ENCODE measurements at places on chromosomes 11 and 22.

DNA sequence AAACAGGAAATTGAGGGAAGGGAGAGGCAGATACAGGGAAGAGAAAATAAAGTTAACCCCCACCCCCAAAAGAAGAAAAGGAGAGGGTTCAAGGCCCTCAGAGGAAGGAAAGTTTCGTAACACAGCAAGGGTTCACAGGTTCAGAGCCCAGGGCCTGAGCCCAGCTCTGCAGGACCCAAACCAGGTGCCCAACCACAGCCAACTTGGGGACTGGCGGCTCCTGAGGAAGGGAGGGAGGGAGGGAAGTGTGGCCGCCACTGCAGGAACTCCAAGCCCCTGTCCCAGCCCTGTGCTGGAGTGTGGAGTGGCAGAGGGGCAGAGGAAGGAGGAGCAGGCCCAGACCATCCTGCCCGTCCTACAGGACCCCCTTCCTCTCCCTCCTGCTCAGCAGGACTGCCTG lies 59.2 kb downstream of the ELFN2 start:
- no peak for DNase-seq

DNA sequence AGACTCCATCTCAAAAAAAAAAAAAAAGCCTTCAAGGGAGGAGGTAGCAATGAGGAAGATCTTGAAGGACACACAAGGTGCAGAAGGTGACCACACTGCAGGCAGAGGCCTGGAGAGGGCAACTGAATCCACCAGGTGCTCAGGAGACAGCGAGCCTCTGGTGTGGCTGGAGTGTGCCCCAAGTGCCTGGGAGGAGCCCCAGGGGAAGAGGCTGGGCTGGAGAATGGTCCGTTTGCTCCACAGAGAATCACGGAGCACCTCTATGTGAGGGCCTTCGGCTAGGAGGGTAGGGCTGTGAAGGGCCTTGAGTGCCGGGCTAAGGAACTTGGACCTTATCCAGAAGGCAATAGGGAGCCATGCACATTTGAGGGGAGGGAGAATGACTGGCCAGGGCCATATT lies 50.3 kb downstream of the ARRB1 start:
- DNase-seq, result no peak

- DNase-seq, result peak; percentile 11
These were observed 328.1 kb downstream of the CASP12 start for GRCh38 chr11:104570078-104570701.

GRCh38 chr22:27915986-27916385 lies 3.1 kb downstream of the PITPNB start:
- DNase-seq, result no peak

GRCh38 chr11:133911171-133911570 lies 45.6 kb downstream of the IGSF9B start:
- DNase-seq, result no peak

GRCh38 chr11:120674542-120674941 lies 163.0 kb downstream of the GRIK4 start:
- DNase-seq, result no peak

GRCh38 chr22:41480397-41480735 lies 11.4 kb downstream of the ACO2 start:
- peak; percentile 74 for DNase-seq

GRCh38 chr11:122746050-122746478 lies 90.5 kb downstream of the UBASH3B start:
- no peak for DNase-seq

DNA sequence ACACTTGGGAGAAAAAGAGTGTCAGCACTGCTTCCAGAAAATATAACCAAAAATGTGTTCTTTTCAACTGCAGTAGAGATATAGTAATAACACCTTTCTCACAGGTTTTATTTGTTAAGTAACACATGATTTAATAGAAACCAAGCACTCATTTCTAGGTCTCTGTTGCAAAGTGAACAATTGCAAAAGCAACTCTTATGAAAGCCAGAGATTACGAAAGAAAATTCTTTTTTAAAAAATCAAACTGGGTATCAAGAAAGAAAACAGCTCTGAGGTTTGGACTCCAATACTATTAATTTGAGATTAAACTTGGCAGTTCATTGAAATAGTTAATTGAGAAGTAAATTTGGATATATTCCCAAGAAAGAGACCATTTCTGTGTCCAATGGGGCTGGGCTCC lies 9.8 kb upstream of the XKR3 start:
- DNase-seq, result no peak

DNA sequence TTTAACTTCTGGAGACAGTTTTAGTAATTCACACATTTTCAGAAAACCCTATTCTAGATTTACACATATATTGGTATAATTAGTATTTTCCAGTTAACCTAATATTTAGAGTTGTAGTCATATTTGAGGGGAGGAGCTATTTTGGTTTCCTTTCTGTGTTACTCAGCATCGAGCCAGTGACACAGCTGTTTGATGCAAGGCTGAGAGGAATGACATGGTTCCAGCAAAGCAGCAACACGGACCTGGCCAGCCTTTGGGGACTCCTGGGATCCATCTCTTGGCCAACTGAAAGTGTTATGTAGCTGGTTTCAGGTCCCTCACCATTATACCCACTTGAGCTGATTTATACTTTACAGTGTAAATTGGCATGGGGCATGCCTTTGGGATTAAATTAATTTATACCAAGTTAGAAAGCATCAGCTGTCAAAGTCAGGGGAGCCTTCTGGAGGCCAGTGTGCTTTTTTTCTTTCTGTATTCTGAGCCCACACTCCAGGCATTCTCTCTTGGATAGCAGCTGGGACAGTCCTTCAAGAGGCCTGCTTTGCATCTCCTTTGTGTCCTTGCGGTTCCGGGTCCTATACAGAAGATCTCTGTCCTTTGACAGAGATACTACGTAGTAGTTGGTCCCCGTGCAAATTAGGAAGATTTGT lies 91.3 kb upstream of the SLC25A18 start:
- peak; percentile 1 for DNase-seq

- no peak for DNase-seq
These were observed 13.5 kb downstream of the SCN3B start for GRCh38 chr11:123640677-123641494.

GRCh38 chr22:33474587-33474986 lies 416.4 kb upstream of the SYN3 start:
- DNase-seq, result no peak

GRCh38 chr11:80873310-80873999 lies 1432.6 kb upstream of the TENM4 start:
- no peak for DNase-seq

DNA sequence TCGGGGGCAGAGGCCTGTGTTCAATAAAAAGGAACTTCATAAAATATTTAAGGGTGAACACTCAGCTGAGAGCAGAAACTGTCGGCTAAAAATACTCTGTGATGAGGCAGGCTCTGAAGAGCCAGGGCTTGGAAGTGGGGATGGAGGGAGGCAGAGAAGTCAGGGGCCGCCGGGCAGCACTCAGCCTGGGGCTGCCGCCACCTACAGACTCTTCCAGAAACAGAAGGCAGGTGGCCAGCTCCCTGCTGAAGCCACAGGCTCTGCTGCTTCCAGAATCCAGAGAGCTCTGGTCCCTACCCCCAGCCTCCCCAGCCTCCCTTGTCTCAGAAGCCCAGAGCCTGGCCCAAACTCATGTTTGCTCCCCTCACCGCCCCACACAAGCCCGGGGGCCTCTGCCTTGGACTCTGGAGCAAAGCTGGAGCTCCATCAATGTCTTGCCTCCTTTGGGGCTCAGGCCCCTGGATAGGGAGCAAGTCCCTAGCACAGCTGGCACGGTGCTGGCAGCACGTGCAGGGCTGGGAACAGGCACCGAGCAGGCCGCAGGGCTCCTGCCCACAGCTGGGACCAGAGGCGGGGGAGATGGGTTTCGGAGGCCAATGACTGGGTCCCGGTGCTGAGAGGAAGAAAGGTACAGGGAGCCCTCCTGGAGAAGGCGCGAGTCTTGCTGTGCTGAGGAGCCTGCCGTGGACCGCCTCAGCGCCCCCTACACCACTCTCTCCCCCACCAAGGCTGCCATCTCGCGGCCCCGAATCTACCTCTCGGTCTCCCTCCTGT lies 8.2 kb downstream of the LRFN4 start:
- DNase-seq, result no peak

DNA sequence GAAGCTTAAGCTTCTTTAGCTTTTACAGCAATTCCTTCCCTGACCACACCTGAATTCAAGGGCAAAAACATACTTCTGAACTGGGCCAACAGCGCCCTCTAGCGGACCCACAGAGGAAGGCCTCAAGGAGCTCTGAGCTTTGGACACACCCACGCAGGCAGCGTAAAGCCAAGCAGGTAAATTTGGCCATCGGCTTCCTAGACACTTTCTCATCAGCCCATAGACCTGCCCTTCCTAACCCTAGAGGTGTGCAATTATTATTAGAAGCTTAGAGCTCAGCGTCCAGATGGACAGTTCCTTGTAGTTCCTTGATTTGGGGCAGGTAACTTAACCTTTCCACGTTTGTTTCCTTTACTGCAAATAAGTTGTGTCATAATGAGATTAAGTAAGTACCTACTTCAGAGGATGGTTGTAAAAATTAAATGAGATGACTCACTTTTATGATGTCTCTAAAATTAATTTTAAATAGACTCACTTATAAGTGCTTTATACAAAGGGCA lies 25.7 kb upstream of the HMGXB4 start:
- DNase-seq, result peak; percentile 25

DNA sequence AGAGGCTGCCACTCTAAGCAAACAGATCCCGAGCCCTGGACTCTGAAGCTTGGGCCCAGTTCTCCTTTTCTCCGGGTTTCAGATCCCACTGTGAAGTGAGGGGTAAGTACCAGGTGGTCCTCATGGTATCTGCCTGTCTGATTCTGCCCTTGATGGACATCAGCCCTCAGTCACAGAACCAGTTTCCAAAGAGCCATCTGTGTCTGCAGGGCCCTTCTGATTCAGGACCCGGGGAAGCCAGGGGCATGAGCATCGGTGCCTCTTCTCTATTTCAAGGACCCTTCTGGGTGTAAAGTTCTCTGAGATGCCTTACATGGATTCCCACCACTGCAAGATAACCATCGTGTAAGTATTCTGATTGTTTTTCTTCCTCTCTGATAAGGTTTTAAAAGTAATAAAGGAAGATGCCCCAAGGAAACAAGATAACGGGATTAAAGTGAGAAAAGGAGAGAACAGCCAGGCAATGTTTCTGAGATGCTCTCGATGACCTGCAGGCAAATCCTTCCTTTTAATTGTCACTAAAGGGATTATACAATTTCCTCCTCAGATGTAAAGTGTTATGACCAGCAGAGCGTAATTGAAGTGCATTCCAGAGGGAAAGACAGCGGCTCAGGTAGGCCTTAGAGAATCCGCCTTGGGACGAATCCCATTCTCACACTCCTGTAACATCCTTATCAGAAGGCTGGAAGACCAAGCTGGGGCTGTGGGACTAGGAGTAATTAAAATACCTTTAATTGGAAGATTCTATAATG lies 924.3 kb downstream of the TBC1D22A start:
- DNase-seq, result no peak

DNA sequence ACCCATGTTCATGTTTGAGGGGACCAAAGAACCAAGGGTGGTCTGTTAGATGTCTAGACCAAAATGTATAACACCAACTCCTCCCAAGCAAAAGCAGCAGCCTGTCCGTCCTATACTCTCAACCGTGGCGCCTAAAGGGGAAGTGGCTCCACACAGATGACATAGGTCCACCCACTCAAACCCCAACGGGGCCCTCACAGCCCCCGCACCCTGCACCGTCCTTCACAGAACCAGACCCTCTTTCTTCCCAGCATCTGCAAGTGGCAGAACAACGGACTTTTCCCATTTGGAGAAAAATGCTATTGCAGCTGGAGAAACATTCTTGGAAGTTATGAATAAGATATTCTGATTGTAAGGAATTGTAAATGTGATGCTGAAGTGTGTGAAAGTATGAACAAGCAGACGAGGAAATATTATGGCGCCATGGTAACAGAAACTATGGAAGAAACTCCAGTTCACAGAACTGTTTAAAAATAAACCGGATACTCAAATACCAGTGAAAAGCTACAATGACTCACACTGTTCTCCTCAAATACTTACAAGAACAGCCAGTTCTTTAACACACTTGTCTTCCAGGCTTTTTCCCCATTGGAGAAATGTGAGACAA lies 76.5 kb upstream of the ARFGAP3 start:
- peak; percentile 97 for DNase-seq

GRCh38 chr11:114061681-114062049 lies 2.2 kb downstream of the ZBTB16 start:
- DNase-seq, result no peak

- DNase-seq, result no peak
These were observed 60.4 kb downstream of the TECTA start for GRCh38 chr11:121161349-121161917.

GRCh38 chr11:47589584-47589976 lies 3.1 kb downstream of the FAM180B start:
- no peak for DNase-seq

DNA sequence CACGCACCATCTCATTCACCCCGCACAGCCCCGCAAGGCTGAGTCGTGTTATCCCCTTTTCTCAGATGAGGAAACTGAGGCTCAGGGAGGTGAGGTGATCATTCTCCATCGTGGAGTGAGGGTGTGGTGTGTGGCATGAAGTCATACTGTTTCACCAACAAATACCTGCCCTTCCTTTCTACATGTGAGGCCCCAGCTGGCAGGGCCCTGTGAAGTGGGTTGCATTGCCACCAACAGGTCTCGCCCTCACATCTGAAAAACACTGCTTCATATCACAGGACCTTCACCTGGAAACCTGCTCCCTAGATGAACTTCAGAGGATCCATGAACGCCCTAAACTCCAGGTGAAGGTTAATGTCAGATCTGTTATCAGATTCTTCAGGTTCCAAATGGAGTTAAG lies 4.3 kb downstream of the SSTR3 start:
- DNase-seq, result no peak

DNA sequence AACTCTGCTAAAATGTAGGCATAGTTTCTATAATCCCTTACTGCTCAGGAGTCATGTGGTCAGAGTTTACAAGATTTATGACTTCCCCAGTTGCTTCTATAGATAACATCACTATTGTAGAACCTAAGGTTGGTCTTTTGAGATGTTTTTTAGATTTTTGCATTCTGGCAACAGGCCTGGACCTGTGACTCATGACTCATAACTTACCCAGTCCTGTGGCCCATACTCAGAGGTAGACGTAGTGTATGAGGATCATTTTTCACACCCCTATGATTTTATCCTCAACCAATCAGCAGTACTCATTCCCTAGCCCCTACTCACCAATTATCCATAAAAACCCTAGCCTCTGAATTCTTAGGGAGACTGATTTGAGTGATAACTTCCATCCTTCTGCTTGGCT lies 384.4 kb upstream of the DDI1 start:
- DNase-seq, result no peak

GRCh38 chr11:96815236-96815635 lies 425.4 kb downstream of the JRKL start:
- DNase-seq, result no peak

DNA sequence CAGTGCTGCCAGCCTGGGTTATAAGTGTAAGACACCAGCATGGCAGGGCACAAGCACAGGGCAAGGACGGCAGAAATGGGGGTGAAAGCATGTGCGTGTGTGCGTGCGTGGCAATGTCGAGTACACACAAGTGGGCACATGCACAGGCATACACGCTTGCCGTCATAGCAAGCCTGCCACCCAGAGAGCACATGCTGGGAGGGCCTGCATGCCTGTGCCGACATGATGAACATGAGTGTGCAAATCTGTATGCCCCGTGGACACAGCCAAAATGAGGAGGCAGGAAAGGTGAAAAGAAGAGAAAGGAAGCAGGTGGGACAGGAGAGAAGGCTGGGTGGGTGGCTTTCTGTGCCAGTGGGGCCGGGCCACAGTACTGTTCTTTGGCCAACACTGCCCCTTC lies 62.9 kb downstream of the NECTIN1 start:
- no peak for DNase-seq

GRCh38 chr11:7749456-7749855 lies 43.2 kb upstream of the OVCH2 start:
- no peak for DNase-seq

Data from stromal cell of bone marrow (primary cell).